Stomach (tissue), 19 donors: ENCODE measurements at places on chromosomes 16 and 17. TPM values are rescaled to one million over a fixed set of nuclear protein-coding genes. Genes with fewer than 3 reads are reported as not detected.
A peak's percentile ranks its signal among the peaks of the same experiment; 100 is the strongest.

DNA sequence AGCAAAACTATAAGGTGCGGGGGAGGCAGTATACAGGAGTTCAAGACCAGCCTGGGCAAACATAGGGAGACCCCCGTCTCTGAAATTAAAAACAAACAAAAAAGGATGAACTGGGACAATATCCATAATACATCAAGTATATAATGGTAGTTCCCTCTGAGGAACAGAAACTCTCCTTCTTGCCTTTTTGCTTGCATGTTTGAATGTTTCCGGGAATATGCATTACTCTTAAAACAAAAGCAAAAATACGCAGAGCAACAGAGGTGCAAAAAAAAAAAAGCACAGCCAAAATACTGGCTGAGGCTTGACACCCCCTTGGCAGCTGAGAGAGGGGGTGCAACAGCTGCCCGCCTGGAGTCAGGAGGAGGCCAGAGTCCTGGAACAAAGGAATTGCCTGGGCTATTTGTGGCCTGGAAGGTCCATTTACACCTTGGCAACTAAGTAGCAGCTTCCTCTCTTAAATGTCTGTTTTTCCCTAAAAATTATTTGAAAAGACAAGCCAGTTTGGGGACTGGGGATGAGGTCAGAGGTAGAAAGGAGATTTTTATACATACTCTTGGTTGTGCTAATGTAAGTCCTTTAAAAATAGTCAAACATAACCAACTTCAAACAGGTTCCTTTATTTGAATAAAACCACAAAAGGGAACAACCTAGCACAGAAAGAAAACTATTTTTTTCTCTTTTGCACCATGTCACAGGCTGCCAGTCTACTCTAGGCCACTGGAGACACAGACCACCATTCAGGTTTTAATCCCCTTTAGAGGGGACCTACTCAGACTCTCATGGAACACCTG, 19.5 kb downstream of the USP7 start:
- no peak for DNase-seq
- H3K27me3 ChIP-seq: no peaks in the 10 kb centered on the region
- peaks cover 99% of the 10 kb centered on the region for H3K4me1 ChIP-seq
- H3K27ac ChIP-seq: no peak overlapping the region

GRCh38 chr17:37144075-37144701, 195.4 kb downstream of the AATF start:
- H3K36me3 ChIP-seq: no peaks in the 10 kb centered on the region
- no peak for DNase-seq
- H3K27ac ChIP-seq: no peak overlapping the region
- H3K4me1 ChIP-seq: peaks cover 12% of the 10 kb centered on the region
- H3K27me3 ChIP-seq: no peaks in the 10 kb centered on the region

DNA sequence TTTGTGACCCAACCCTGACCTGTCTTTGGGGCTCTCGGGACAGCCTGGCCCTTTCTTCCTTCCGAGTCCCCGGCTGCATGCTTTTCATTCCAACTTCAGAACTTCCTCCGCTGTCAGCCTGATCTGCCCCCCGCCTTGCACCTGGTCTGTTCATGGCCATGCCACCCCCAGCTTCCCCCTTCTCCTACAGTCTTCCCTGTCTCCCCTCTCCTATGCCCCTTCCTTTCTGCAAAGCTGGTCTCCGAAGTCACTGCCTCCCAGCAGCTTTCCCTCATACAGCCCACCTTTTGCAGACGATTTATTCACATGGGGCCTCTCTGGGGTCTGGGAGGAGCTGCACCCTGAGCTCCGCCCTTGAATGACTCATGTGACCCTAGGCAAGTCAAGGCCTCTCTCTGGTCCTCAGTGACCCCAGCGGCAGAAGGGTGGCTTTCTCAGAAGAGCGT, 47.1 kb upstream of the SDK2 start:
- H3K4me3 ChIP-seq: no peak overlapping the region
- H3K27me3 ChIP-seq: no peaks in the 10 kb centered on the region
- no peak for DNase-seq
- no peak overlapping the region for H3K27ac ChIP-seq
- no peaks in the 10 kb centered on the region for H3K4me1 ChIP-seq
- no peaks in the 10 kb centered on the region for H3K36me3 ChIP-seq

DNA sequence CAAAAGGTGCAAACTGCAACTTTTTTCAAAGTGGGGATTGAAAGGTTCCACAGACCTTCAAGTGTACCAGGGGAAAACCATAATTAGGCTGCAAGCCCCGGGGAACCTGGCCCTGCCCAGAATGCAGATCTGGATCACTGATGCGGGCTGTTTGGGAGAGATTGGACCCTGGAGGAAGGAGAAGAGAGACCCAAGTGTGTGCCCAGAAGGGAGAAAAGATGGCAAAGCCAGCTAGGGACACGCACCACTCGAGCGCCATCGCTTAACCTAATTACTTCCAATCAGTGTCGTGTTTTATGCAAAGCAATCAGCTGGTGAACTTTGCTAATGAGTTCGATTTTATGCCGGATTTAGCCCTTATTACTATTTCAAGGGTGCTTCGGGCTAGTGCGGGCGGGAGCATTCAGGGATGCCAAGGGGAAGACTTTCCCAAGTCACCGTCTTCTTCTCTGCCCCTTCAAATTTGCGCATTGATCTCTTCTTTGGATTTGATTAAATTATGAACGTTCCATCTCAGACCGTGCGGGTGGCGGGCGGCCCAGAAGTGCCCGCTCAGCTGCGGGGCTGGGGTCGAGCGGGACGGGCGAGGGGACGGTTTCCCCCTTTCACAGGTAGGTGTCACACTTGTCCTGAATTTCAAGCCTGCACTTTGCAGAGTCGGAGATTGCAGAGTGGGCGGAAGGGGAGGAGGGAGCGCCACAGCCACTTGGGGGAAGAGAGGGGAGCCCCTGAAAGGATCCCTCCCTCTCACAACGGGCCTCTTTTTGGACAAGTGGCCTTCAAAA, 4.0 kb downstream of the IRX5 start:
- no peaks in the 10 kb centered on the region for H3K36me3 ChIP-seq
- H3K27ac ChIP-seq: no peak overlapping the region
- H3K4me3 ChIP-seq: peak overlapping the region; percentile 73
- H3K4me1 ChIP-seq: peaks cover 25% of the 10 kb centered on the region
- peak; percentile 56 for DNase-seq
- peaks cover 39% of the 10 kb centered on the region for H3K27me3 ChIP-seq

DNA sequence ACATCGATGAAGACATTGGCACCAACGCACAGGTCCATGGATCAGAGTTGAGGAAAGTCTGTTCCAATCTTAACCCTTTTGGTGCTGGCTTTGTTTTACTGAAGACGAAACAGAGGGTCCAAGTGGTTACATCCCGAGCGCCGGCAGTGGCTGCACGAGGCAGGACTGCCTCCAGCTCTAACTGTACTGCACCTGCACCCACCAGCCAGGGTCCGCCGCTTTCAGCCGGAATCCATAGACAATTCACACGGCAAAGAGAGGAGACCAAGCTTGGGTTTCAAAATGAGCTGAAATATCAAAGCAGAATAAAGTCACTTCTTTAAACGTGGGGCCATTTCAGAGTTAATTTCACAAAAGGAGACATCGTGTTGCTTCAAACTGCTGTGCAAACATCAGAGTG, 21.2 kb upstream of the ZC3H18 start:
- no peaks in the 10 kb centered on the region for H3K36me3 ChIP-seq
- peaks cover 4% of the 10 kb centered on the region for H3K4me1 ChIP-seq
- DNase-seq: no peak
- H3K27me3 ChIP-seq: no peaks in the 10 kb centered on the region

FOXN1 gene
- total RNA-seq: not detected
